CD8-positive, alpha-beta T cell (primary cell): ENCODE measurements at places on chromosomes 6 and 20.

DNA sequence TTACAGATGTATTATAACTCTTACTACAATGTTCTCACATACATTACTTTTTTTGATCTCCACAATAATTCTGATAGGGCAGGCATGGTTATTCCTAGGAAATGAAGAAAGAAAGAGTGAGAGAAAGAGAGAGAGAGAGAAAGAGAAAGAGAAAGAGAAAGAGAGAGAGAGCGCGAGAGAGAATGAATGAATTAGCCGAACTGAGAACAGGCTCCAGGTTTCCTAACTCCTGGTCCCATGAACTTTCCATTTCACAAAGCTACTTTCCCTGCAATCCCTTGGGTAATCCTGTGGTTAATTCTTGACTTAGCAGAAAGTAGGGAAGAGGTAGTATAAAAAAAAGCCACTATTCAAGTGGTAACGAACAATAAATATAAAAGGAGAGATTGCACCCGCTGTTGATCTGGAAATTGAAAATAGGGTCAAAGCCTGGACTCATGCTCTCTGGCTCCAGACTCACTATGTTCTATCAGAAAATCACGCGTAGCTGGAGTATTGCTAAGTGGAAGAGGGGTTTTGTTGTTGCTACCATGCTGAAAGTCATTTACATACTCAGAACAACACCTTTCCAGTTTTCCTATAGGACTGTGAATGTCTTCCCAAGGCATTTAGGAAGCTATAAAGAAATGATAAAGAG lies 131.2 kb downstream of the CCDC170 start:
- no peak for DNase-seq

- no peak for DNase-seq
These were observed 775.2 kb downstream of the C6orf118 start for GRCh38 chr6:164534070-164534766.

DNA sequence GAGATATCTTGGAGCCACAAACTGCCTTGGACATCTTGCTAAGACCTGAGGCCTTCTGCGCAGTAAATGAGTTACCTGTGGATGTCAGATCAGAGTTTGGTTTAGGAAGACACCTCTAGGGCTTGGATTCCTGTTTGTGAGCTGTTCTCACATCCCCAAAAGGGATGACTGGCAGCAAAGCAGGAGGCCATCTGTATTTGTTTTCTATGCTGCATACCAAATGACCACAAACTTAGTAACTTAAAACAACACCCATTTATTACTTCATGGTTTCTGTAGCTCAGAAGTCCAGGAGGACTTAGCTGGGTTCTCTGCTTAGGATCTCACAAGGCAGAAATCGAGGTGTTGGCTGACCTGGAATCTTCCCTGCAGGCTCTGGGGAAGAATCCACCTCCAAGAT lies 116.7 kb downstream of the UNC5CL start:
- no peak for DNase-seq

DNA sequence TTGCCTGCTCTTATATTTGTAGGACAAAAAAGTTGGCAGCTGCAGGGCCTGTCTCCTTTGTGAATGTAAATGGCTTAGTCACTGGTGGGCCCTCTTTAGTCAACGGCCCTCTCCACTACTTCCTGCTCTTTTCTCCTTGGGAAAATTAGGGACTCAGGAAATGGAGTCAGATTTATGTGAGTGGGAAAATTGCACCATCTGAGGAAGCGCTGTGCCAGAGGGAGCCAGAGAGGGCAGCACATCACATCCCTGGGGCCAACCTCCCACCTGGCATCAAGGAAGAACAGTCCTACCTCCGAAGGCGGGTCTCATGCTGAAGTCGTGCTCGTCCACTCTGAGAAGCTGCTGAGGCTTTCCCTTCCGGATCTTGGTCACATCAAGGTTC lies 15.6 kb downstream of the GABRR2 start:
- DNase-seq: no peak
